Stimulated activated CD8-positive, alpha-beta memory T cell treated with anti-CD3 and anti-CD28 coated beads, Interleukin-4, amount 100 ng/mL, for 1 hour (primary cell): ENCODE measurements at places on chromosomes 5 and 9.
A peak's percentile ranks its signal among the peaks of the same experiment; 100 is the strongest.

DNA sequence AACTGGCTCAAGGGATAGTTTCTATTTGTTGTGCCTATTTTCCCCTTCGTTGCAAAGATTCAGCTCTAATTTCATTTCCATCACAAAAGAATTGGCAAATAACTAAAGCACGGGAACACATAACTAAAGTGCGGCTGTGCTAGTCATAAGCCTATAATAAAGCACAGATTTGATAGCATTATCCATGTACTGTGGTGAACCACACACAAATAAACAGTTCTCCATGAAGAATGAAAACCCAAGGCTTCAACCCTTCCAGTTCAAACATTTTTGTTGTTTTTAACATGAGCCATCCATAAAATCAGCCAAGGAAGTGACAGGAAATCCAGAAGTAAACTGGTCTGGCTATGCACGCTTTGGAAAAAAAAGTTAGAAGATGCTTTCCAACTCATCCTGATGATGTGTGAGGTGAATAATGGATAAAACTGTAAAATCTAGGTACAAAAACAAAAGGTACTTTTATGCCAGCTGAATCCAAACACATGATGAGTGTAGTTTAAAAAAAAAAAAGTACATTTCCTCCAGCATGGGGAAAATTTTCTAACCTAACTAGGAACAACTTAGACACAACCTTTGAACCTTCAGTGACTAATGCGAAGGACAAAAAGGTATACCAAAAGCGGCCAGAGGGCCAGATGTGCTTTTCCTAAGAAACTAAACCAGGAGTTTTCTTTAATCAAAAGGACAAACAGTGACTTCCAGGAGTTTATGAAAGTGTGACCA is 10.2 kb downstream of the ZNF608 start:
- no peak for DNase-seq

- DNase-seq, result no peak
These were observed 605.1 kb upstream of the DAB2 start for GRCh38 chr5:40029711-40030495.

DNA sequence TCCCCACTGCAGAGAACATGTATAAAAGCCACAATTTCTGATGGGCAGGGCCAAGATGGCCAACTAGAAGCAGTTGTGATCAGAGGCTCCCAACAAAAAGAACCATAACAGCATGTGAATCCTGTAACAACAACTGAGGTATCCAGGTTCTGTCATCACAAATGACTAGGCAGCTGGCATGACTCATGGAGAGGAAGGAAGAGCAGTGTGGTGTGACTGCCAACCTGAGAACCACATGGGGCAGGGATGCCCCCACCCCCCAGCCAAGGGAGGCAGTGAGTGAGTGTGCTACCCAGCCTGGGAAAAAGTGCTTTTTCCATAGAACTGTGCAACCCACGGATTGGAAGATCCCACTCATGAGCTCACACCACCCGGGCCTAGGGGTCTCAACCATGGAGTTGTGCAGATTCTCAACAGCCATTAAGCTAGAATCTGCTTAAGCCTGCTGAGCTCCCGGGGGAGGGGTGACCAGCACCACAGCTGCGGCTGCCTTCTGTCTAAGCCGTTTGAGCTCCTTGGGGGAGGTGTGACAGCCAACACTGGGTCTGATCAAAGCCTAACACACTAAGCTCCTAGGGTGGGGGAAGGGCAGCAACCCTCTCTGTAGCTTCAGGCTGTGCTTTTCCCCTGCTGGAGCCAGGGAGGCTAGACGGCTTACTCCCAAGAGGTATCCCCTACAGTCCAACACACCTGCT is 80.1 kb upstream of the DMAC1 start:
- no peak for DNase-seq

- no peak for DNase-seq
These were observed 7.3 kb downstream of the PAPPA start for GRCh38 chr9:116160676-116161571.

- DNase-seq, result peak; percentile 6
These were observed 615 bp downstream of the PSMD5 start for GRCh38 chr9:120841930-120842684.

DNA sequence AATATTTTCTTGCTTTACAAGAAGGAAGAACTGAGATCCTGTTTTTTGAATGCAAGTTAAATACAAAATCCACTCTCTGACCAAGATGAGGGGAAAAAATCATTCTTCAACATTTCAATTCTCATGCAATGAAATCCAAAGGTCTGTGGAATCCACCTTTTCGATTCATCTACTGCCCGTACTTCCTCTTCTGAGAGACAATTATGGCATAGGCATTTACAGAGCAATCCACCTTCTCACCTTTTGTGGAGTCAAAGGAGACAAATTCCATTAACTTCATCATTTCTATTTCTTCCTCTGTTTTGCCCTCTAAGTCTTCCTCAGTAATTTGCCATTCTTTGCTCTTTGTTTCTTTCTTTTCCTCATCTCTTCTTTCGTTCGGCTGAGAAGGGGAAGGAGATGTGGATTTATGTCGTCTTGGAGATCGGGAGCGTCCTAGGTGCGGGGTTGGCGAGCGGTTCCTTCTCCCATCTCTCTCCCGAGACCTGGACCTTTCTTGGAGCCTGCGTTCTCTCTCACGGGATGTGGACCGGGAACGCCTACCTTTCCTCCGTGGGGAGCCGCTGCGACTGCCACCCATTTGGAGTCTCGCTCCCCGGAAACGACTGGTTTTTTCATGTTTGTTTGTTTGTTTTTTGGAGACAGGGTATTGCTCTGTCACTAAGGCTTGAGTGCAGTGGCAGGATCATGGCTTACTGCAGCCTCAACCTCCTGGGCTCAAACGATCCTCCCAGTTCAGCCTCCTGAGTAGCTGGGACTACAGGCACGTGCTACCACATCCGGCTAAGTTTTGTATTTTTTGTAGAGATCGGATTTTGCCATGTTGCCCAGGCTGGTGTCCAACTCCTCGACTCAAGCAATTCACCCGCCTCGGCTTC is 24.3 kb upstream of the AFF4 start:
- DNase-seq, result no peak

DNA sequence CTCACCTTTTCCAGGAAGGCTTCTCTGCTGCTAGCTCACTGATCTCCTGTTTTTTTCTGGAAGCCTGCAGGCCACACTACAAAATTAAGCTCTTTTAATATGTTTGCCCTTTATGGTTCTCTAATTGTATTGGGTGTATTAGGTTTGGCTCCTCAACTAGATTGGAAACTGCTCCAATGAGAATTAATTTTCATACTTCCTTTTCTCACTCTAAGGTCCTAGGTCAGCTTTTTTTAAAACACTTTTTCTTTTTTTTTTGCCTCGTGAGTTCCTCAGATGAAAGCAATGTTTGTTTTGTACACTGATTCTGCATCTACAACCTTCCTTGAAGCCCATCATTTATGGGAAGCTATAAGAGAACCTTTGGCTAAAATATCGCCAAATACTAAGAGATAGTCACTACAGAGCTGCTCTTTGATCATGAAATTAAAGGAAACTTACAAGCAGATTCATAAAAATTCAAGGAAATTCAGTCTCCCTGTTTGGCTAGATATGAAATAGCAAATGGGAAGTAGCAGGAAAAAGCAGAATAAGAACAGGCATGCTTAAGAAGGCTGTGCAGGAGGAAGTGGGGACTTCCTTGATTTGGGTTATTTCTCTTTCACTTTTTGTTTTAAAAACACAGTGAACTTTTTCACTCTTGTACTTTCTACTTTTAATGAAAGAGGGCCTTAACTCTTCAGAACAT is 55.2 kb upstream of the FYB1 start:
- DNase-seq, result no peak

- no peak for DNase-seq
These were observed 432 bp downstream of the STARD4 start for GRCh38 chr5:111511831-111512374.

DNA sequence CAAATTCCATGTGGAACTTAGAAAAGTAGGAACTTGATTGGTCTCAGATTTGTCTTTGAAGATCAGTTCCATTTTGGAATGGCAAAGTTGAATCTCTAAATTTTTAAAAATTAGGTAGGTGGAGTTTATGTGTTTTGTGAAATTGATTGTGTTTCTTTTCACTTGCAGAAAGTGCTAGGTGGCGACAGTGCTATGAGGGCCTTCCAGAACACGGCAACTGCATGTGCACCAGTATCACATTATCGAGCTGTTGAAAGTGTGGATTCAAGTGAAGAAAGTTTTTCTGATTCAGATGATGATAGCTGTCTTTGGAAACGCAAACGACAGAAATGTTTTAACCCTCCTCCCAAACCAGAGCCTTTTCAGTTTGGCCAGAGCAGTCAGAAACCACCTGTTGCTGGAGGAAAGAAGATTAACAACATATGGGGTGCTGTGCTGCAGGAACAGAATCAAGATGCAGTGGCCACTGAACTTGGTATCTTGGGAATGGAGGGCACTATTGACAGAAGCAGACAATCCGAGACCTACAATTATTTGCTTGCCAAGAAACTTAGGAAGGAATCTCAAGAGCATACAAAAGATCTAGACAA is 2.8 kb downstream of the PHAX start:
- DNase-seq, result no peak

DNA sequence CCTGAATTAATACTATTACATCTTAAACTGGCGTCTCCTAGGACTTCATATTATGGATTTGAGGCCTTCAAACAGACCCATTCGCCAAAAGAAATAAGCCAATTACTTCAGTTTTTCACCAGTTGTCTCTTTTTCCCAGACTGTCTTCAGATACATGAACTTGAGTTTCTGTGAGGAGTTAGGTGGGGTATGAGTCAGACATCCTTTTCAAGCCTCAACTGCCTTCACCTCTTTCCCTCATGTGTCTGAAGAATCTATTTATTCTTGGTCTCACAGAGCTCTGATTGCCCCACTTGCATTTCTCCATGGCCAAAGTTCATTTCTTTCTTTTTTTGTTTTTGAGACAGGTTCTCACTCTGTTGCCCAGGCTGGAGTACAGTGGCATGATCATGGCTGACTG is 12.5 kb downstream of the WNT8A start:
- no peak for DNase-seq

- DNase-seq, result no peak
These were observed 518.5 kb downstream of the ZNF608 start for GRCh38 chr5:124227914-124228313.

DNA sequence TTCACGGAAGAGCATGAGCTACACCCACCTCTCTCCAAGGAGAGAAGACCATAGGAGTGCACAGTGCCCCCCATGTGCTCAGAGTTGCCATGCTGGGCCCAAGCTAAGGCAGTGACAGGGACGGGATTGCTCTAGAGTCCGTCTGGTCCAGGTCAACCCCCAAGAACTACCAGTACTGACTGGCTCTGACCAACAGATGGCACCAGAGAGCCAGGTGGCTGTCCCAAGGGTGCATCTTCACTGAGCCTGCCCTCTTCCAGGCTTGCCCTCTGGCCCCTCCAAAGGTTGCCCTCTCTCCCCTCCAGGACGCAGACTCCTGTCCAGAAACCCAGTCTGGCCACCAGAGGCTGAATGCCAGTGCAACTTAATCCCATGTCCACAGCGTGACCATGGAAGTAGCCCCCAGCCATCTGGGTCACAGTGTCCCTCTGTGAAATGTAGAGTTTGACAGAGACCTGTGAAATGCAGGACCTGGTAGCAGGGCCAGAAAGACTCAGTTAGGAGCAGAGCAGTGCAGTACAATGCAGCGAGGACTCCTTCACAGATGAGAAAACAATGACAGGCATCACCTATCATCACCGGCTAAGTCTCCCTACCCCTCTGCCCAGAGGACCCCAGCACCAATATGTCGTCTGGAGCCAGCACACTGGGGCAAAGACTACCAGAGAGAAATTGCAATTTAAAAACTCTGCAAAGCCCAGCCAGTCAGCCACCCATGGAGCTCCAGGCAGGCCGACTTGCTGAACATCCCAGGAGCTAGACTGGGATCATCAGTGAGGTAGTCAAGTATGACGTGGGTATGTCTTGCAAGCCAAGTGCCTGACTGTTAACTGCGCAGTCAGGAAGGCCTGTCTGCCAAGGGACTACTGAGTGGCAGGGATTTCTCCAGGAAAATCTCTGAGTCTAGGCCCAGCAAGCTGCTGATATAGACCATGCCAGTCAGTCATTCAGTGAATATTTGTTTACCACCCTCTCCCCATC is 7.7 kb upstream of the SKP1 start:
- peak; percentile 53 for DNase-seq

DNA sequence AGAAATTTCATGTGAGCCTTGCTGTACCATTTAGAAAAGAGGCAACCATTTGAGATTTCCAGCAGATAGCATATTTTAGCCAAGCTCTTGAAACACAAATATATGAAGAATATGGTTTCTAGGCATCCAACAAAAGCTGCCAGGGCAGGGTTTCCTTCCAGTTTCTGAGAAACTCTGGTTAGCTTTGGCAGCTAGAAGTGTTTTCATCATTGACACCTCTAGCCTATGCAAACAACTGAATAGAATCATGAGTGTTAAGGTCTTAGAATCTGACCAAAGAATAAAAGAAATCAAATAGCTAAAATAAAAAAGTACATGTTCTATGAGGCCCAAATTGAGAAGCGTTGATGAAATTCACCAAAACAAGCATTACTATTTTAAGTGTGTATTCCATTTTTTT is 188.1 kb downstream of the TMEM167A start:
- DNase-seq, result no peak

- DNase-seq, result no peak
These were observed 208.6 kb upstream of the RGMB start for GRCh38 chr5:98564836-98565235.

DNA sequence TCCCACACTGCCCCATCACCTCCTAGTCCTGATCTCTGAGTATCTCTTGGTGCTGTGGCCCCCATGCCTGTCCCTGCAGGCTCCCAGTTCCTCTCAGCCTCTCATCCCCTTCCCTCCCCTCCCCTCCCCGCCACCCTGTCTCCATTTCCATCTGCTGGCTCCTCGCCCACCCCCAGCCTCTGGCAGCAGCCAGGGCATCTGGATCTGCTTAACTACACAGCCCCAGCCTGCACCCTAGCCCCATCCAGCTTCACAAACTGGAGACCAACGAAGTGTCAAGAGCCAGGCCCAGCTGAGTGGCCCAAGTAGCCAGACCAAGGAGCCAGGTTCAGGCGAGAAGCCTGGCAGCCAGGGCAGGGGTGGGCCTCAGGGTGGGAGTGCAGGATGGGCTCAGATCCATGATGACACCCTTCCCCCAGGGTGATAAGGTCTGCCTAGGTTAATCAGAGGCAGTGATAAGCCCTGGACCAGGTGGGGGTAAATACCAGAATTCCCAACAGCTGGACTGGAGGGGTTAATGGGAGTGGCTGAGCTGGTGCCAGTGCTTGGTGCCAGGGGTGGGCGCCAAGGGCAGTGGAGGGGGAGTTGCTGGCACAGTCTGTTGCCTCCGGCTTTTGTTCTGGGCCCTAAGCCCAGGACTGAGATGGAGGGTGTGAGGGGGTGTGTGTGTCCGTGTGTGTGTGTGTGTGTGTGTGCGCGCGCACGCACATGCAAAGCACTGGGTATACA is 2.5 kb downstream of the IL11RA start:
- no peak for DNase-seq

- DNase-seq, result no peak
These were observed 101.3 kb downstream of the FBN2 start for GRCh38 chr5:128436749-128437188.
